ENCODE measurements at places on chromosomes 7 and 10.

- DNase-seq = no peak
Observed at GRCh38 chr7:54111814-54112511, 430.2 kb upstream of the VSTM2A start.

- no peak for DNase-seq
Observed at GRCh38 chr10:101987136-101987535, 68.8 kb downstream of the ARMH3 start.

GRCh38 chr10:35780970-35781642, 139.0 kb upstream of the FZD8 start:
- DNase-seq = no peak

DNA sequence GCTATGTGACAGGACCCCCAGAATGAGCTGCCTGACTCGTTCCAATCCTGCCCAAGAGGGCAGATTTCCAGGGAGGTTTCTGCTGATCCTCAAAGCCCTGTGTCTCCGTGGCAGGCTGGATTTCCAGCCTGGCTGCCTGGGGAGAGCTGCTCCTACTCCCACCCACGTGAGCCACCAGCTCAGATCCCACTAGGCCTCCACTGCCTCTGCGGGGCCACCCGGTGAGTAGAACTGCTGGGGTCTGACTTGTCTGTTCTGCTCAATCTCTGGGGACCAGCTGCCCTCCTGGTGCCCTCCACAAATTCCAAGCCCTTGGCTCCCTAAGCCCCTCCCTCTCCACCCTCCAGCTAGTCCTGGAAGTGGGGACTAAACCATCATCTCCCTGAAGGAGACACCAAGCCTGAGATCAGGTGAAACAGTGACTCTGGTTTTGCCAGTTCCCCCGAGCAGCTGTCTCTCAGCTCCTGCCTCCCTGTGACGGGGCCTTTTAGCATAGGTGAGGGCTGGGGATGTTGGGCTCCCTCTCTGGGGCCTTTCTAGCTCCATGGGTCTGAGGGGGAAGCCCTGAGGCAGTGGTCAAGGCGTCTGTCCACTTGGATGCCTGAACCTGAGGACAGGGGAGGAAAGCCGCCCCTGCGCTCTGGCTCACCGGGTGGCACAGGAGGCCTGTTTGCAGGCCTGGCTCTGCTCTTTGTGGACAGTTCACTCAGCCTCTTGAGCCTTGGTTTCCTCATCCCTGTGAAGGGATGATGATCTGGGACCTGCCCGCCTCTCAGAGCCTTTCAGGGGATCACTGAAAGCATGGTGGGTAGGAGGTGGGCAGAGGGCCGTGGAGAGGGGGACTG, 5.6 kb downstream of the FAM241B start:
- DNase-seq = no peak

DNA sequence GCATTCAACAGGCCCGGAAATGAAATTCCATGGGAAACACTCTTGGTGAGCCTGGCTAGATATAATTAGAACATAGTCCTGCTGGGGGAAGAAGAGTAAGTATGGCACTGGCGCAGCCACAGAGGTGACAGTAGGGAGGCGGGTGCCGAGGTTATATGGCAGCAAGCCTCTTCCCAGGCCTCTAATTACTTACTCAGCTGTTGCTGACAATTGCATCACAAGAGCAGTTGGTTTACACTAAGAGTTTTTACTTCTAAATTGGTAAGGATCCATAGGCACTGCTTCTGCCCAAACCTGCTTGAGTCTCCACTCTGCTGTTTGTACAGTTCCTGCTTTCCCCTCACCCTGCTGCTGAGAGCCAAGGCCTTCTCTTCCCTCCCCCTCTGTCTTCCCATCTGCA, 93.3 kb upstream of the DUSP5 start:
- DNase-seq = no peak

- no peak for DNase-seq
Observed at GRCh38 chr10:33381451-33382215, 47.2 kb upstream of the NRP1 start.

GRCh38 chr10:131727560-131727959, 173.2 kb upstream of the PPP2R2D start:
- DNase-seq = no peak

DNA sequence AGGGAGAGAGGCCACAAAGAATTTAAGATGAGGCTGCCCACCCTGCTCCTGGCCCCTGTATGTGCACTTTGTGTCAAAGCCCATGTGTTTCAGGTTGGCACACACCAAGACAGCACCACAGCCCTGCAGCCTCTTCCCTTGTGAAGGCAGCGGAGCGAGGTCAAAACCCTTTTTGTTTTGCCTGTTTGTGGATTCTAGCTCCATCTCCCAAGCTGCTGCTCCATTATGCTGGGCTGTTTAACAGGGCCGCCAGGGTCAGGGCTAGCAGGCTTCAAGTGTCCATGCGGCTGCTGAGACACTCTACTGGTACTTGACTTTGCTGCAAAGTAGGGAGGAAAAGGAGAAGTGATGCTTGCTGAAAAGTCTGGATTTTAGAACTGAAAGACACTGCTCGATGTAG, 142.3 kb upstream of the EFCAB10 start:
- DNase-seq = no peak

DNA sequence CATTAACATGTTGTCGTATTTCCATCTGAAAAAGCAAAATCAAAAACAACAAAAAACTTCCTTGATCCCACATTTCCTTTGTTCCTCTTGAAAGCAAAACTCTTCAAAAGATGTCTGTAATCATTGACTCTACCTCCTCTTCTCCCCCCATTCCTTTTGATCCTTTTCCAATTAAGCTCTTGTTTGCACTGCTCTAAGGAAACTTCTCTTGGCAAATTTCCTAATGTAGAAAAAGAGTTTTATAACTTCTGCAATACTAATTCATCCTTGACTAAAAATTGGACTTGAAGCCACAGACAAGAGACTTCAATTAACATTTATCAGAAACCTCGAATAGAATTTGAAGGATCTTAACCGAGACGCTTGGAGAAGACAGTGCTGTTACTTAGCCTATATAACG, 317.1 kb upstream of the SEMA3C start:
- no peak for DNase-seq

DNA sequence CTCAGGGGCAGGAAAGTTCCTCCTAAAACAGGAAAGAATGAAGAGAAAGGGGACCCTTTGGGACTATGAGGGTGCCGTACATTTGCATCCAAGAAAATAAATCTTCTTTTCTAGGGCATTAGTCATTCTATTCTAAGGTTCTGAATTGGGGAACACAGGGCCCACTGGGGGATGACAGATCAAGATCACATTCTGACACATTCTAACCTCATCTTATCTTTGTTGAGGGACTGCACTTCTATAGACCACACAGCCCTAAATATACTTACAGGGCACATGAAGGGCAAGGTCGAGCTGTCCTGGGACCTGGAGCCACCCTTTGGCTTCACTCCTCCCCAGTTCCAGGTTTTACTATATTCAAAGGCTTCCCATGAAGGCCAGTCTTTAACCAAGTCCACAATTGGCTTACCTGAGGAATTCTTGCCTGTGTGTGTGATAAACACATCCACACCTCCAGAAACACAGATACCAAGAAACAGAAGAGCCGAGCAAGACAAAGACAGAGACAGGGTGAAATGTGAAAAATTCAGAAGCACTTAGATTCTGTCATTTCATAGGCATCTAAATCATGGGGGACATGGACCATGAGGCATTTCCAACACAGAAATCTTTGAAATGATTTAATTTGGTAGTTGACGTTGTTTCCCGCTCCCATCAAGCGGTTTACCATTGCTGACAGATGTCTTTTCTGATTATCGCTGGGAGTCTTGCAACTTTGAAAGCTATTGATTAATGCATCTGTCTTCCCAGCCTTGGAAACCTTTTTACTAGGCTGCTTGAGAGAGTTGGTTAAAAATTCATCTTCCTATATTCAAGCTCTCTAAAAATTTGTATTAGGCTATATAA, 75.8 kb downstream of the CCDC71L start:
- DNase-seq = no peak

GRCh38 chr7:12357508-12357907, 46.2 kb downstream of the VWDE start:
- DNase-seq = no peak

GRCh38 chr10:126014309-126014708, 117.9 kb downstream of the FANK1 start:
- no peak for DNase-seq

DNA sequence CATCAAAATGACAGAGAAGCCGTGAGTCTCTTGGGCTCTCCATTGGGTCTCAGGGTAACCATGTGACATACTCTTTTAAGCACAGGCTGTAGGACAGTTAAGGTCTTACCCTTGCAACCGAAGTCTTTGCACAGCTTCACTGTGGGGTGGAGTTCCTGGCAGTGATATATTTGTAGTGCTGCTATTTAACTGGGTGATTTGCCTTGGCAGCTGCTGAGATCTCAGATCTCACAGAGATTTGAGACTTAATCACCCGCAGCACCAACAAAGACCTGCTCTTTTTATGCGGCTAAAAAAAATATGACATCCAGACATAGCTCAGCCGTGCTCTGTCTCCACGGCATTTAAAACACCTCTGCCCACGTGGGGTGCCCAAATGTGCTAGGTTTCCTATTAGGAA, 63.4 kb upstream of the NPTX2 start:
- DNase-seq = no peak

- no peak for DNase-seq
Observed at GRCh38 chr7:6146666-6147065, 115.5 kb downstream of the ANKRD61 start.

- no peak for DNase-seq
Observed at GRCh38 chr10:71040846-71041605, 152.7 kb upstream of the PCBD1 start.

- no peak for DNase-seq
Observed at GRCh38 chr7:106177738-106178592, 65.9 kb upstream of the SYPL1 start.

DNA sequence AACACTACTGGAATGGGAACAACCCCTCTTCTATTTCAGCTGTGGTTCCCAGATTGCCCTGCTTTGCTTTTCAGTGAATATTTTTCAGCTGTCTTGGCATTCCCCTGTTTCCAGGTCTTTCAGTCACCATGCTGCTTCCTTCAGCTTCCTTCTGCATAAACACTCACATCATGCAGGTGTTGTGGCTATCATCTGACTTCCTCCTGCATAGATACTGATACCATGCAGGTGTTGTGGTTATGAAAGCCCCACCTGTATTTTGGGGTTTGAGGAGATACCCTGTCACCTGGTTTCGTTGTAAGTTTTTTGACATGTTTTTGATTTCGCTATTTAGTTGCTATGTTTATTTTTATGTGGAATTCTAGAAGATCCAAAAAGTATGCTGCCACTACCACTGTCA, 71.5 kb downstream of the SLC35B4 start:
- DNase-seq = no peak

DNA sequence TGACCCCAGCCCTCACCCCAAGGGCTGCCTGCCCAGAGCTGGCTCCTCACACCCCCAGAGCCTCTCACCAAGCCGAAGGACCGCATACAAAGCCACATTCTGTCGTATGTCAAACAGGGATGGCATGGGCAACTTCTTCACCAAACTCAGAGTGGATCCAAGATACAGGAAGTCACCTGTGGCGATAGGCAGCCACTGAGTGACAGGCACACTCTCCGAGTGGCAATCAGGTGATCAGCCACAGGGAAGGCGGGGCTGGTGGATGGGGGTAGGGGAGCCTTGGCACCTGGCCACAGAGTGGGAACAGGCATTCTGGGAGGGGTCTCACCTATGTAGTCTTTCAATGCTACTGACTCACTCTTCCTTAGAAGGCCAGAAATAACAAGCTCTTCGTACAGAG, 7.1 kb upstream of the ASB10 start:
- DNase-seq = peak; percentile 14

DNA sequence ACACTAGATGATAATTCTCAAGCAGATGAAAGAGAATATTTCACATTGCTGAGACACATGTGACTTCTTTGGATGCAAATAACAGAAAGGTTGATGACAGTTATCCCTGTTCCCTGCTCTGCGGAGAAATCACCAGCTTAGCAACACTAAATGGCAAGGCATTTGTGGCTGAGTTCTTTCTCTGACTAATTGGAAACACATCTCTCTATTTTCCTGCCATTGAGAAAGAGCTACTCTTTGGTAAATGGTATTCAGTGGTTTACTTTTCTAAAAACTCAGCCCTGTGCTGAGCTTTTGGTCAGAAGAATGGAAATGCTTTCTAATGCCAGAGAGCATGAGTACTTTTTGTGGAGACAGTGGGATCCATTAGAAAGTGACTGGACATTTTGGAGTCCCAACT, 771.4 kb downstream of the LRMDA start:
- DNase-seq = no peak

DNA sequence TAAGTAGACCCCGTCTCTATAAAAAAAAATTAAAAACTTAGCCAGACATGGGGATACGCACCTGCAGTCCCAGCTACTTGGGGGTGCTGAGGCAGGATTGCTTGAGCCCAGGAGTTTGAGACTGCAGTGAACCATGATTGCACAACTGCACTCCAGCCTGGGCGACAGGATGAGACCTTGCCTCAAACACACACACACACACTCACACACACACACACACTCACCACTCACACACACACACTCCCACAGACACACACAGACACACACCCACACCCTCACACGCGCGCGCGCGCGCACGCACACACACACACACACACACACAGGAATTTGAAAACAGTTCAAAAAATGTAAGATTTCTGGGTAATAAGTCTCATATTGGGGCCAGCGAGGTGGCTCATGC, 8.7 kb upstream of the GRIFIN start:
- no peak for DNase-seq

- DNase-seq = no peak
Observed at GRCh38 chr10:128579901-128580300, 453.7 kb upstream of the MKI67 start.
